ENCODE measurements at places on chromosomes 7 and 10. TPM values are rescaled to one million over a fixed set of nuclear protein-coding genes. Genes with fewer than 3 reads are reported as not detected.

HOXA4 gene
- total RNA-seq: 2.7 TPM

EIF3A gene
- total RNA-seq: 101 TPM

LFNG gene
- total RNA-seq: 11.5 TPM

STN1 gene
- 41.6 TPM for total RNA-seq

TAS2R5 gene
- 6.8 TPM for total RNA-seq

SEPTIN14 gene
- total RNA-seq: not detected

CALHM2 gene
- 11.7 TPM for total RNA-seq

FAM237B gene
- not detected for total RNA-seq

DEPP1 gene
- 149 TPM for total RNA-seq

CLDN4 gene
- total RNA-seq: 169 TPM

IFIT1B gene
- total RNA-seq: 0.21 TPM

ZNF425 gene
- total RNA-seq: 1.7 TPM

SLC26A3 gene
- total RNA-seq: not detected

HOXA11 gene
- not detected for total RNA-seq

HOGA1 gene
- 0.63 TPM for total RNA-seq

NANOS1 gene
- total RNA-seq: 0.74 TPM

FRAT1 gene
- total RNA-seq: 10.9 TPM

TUBB8 gene
- not detected for total RNA-seq

CYP2C19 gene
- not detected for total RNA-seq

EN2 gene
- 0.06 TPM for total RNA-seq

PRR15 gene
- total RNA-seq: 11.4 TPM

ANKRD30A gene
- not detected for total RNA-seq

ACSM6 gene
- total RNA-seq: not detected

GNAT3 gene
- not detected for total RNA-seq

ADARB2 gene
- 1.3 TPM for total RNA-seq

SUN3 gene
- total RNA-seq: not detected

LRCH4 gene
- 109 TPM for total RNA-seq

SLC26A4 gene
- 5.1 TPM for total RNA-seq

PPP2R2D gene
- 51.4 TPM for total RNA-seq

DMBT1 gene
- 337 TPM for total RNA-seq

EGFR gene
- 78.7 TPM for total RNA-seq

IKZF1 gene
- total RNA-seq: 20.7 TPM

FOXI2 gene
- not detected for total RNA-seq

DDX50 gene
- 27.5 TPM for total RNA-seq

PALD1 gene
- total RNA-seq: 19.7 TPM

MRC1 gene
- total RNA-seq: 14.0 TPM

PRLHR gene
- not detected for total RNA-seq
